Muscle of leg (tissue), 16 donors: ENCODE measurements at places on chromosomes 1 and 21. TPM values are rescaled to one million over a fixed set of nuclear protein-coding genes. Genes with fewer than 3 reads are reported as not detected.

The ZNF683 gene
- not detected for total RNA-seq

The KDF1 gene
- not detected for total RNA-seq

The TRABD2B gene
- 1.1 TPM for total RNA-seq

The RPTN gene
- not detected for total RNA-seq

DNA sequence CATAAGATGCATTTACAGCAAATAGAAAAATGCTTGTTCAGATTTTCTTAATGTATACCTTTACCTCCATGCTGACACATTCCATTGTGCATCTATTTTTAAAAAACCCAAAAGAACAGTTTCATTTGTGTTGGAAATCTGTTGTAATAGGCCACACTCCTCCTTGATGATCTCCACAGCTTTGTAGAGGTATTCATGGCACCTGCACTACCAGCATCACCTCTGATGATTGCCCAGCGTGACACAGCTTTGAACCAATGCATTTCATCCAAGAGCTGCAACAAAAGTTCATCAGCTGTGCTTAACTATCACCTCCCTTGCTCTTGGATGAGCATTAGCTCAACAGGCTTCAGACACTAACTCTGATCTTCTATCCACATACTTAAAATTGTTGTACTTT is 8.2 kb downstream of the DYNLT5 start:
- no peaks in the 10 kb centered on the region for H3K36me3 ChIP-seq
- peaks cover 7% of the 10 kb centered on the region for H3K4me1 ChIP-seq
- H3K27ac ChIP-seq: no peak overlapping the region
- no peak for DNase-seq
- H3K4me3 ChIP-seq: no peak overlapping the region
- no peaks in the 10 kb centered on the region for H3K27me3 ChIP-seq
